Hepatocyte (in vitro differentiated cells): ENCODE measurements at places on chromosomes 3 and 15. TPM values are rescaled to one million over a fixed set of nuclear protein-coding genes. Genes with fewer than 3 reads are reported as not detected.

DNA sequence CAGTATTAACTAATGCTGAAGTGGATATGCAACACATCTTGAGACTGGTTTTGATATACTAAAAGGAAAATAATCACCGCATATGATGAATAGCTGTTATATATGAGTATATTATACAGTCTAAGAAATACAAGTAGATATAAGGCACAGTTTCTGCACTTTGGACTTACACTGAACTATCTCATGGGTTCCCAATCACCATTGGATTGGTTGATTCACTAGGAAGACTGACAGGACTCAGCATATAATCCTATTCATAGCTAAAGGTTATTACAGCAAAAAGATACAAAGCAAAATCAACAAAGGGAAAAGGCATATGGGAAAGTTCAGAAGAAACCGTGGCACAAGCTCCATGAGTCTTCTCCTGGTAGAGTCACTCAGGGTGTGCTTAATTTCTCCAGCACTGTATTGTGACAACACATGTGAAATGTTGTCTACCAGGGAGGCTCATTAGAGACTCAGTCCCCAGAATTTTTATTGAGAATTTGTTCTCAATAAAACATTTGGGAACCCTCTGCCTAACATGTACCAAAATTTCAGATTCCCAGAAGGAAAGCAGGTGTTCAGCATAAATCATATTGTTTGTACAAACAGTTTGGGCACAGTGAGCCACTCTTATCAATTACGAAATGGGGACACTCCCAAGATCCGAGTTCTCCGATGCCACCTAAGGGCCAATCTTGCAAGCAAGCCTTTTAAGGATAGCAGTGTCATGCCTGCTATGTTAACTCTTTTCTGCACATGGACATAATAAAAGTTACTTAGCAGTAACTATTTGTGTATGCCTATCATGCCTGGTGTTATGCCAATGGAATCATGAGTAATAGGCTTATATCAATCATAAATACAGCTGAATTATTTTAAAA is 26.8 kb downstream of the CMC1 start:
- DNase-seq: no peak

DNA sequence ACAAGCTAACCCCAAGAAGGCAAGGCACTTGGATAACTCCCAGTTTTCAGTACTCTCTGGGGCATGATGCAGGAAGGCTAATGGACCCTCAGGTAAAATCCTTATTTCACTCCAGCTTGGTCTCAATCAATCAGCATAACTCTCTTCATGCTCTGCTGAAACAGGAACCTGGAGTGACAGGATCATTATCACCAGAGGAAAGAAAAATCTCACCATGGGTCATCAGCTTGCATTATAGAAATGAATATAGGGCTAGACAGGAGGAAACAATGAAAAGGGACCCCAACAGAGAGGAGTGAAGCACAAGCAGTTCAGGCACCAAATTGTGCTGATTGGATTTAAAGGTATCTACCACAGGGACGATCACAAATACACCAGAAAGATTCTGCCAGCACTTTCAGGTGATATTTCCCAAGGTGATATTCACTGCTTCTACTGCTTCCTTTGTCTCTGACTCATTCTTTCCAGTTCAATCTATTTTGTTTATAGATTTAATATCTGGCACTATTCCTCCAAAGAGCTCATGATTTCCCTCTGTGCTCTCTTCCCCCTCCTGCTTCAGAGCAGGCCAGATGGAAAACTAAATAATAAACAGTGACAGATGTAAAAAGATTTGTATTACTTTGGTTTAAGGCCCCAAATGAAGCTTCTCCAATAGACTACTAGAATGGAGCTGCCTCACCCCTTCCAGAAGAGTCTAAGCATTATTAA is 22.9 kb upstream of the THUMPD3 start:
- peak; percentile 26 for DNase-seq

DNA sequence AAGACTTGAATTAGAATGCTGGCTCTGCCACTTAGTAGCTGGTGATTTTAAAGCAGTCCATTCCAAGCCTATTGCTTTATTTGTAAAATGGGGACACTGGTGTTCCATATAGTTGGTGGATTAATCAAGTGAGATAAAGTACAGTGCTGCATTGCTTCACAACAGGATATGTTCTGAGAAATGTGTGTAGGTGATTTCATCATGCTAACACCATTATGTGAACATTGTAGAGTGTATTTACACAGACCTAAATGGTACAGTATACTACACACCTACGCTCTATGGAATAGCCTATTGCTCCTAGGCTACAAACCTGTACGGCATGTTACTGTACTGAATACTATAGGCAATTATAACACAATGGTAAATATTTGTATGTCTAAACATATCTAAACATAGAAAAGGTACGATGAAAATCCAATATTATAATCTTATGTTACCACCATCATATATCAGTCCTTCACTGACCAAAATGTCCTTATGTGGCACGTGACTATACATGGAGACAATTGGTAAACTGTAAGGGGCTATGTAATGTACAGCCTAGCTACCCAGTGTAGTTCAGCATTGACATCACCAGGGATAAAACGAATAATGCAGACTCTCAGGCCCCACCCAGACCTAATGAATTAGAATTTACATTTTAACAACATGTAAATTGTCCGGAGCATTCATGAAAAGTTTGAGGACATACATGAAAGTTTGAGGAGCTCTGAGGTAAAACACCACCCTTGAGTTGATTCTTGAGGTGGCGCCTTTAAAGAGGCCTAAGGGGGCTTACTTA is 121.4 kb upstream of the BFSP2 start:
- no peak for DNase-seq

DNA sequence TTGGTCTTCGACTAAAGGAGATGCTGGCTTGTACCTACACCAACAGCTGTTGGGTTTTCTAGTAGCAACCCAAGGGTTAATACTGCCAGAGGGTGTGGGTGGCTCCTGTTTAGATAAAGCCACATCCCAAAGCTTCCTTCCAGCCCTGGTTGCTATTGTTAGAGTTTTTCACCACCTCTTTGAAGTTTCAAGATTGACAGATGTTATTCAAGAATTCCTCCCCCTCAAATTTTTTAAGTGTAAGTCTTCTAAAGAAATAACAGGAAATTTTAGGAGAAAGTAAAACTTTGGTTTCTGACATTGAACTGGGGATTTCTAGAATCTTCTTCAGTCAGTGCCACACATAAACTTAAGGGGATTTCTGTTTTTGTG is 60.9 kb downstream of the TGFBR2 start:
- no peak for DNase-seq

Gene CYP8B1
- 2.2 and 4.5 TPM in 2 replicates for polyA plus RNA-seq

DNA sequence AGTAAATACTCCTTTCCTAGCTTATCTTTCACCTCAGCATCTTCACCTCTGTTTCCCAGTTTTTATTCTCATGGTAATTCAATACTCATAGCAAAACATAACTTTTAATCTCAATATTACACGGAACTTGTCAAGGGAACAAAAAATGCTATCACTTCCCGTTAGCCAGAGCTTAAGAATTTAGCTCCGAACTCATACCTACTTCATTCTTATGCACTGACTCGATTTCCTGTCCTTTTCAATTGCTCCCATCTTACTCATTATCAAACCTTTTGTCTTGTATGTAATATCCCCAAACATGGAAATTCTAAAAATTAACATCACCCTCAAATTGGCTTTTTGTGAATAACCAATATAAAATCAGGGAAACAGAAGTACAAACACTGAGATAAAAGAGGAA is 28.2 kb downstream of the MYEF2 start:
- no peak for DNase-seq
